ENCODE measurements at places on chromosomes 7 and 10. TPM values are rescaled to one million over a fixed set of nuclear protein-coding genes. Genes with fewer than 3 reads are reported as not detected.
A peak's percentile ranks its signal among the peaks of the same experiment; 100 is the strongest.

The MACC1 gene
- 0.46 TPM for total RNA-seq

The SVIL gene
- total RNA-seq = 417 TPM

The PHF14 gene
- 36.6 TPM for total RNA-seq

The SEMA3A gene
- 10.9 TPM for total RNA-seq

The SPAG6 gene
- not detected for total RNA-seq

The CAV2 gene
- 81.9 TPM for total RNA-seq

The TAS2R60 gene
- total RNA-seq = 0.57 TPM

The FZD1 gene
- 25.4 TPM for total RNA-seq

The SLC18A3 gene
- not detected for total RNA-seq

The PRSS2 gene
- total RNA-seq = 9.0 TPM

The UTF1 gene
- not detected for total RNA-seq

The PDK4 gene
- 66.4 TPM for total RNA-seq

The GIMAP8 gene
- 12.9 TPM for total RNA-seq

DNA sequence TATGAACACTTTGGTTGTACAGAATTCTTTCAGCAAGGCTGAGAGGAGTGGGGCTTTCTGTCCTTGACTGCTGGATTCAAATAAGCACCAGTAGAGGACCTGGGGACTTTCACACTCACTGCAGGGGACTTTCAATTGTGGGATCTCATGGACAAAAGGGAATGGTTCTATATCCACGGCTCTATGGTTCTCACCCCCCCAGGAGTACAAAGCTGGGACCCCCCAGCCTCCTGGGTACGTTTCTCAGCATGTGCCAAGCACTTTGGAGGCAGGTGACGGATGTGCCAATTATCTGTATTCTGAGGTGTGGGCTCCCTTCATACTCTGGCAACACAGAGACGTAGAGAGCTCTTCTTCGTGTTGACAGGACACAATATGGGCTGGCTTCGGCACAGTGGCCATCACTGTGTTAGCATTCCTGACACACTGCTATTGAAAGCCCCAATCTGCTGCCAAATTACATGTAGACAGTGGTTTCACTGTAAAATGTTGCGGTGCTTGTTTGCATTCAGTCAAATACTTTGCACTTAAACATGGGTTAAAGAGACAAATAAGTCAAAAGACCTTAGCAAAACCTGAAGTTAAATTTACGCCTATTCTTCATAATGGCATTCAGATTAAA is 92.7 kb upstream of the SAMD8 start:
- no peak for DNase-seq

- no peak for DNase-seq
Measured at GRCh38 chr10:80407812-80408241, 524 bp upstream of the PRXL2A start.

DNA sequence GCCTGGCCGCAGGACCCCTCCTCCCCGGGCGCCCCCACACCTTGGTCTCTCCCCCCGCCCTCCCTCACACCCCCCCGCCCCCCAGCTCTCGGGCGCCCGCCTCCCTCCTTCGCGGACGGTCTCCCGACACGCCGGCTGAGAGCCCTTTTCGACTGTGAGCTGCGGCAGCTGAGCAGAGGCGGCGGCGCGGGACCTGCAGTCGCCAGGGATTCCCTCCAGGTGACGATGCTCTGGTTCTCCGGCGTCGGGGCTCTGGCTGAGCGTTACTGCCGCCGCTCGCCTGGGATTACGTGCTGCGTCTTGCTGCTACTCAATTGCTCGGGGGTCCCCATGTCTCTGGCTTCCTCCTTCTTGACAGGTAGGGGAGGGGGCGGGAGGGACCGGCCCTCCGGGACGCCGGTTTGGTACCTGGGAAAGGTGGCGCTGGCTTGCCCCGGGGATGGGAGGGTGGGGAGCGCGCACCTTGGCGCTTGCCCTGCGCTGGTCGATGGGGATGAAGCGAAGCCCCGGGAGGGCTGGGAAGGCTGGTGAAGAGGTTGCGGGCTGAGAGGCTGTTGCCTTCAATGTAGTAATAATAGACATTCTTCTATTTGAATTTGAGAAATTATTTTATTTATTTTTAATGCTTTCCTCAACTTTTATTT is at the start of gene BMPER:
BMPER (plus strand) TSS at position 151 of the 644 bp plus-strand sequence; CDS start at position 226, 75 bp downstream.
- no peak for DNase-seq

DNA sequence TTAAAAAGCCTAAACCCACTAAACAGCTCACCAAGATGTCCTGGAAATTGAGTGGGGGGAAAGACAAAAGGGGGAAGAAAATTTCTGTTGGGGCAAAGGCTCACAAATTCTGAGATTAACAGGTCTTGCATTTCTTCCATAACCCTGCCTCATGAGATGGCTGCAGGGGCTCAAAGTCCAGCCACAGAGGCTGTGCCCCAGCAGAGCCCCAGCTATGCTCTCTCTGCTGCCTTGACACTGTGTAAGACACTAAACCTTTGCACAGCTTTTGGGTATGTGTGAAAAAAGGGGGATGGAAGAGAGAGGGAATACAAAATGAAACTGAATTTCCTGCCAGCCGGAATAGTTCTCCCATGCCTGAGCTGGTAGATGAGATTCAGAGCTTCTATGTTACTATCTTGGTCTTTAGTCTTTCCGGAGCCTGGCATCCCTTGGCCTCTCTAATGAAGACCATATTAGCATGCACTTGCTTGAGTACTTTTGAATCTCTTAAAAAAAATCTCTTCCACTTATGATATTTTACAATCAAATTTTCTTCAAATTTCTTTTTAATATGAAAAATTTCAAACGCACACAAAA is 240.0 kb upstream of the IMMP2L start:
- DNase-seq = no peak

GRCh38 chr10:125441151-125441550 is 241.8 kb downstream of the TEX36 start:
- DNase-seq = no peak

DNA sequence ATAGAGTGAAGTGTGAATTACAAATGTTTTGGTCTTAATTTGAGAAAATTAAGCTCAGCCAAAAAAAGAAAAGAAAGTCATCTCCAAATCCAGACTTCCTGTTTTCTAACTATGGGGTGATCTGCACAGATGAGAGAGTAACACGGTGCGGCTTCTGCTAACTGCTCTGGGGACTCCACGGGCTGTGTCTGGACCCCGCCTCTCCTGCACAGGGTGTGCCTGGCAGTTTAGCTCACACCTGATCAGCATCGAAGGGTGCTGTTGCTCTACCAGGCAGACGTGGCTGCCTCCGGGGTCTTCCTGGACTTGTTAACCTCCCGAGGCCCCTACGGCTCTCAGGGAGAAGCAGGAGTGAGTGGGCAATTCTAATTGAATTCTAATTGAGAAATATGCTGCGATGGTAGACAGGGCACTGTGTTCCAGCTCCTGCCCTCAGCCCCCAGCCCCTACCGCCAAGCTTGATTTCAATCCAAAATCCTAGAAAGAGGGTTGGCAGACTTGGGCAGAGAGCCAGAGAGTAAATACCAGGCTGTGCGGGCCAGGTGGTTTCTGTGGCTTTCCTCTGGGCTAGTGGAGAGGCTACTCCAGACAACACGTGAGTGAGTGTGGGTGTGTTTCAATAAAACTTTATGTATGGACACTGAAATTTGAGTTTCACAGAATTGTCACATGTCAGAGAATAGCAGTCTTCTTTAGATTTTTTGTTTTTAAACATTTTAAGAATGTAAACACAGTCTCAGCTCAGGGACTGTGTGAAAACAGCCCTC is 13.4 kb downstream of the SHH start:
- peak; percentile 62 for DNase-seq

GRCh38 chr7:4270268-4270667 is 411.8 kb upstream of the FOXK1 start:
- DNase-seq = no peak

DNA sequence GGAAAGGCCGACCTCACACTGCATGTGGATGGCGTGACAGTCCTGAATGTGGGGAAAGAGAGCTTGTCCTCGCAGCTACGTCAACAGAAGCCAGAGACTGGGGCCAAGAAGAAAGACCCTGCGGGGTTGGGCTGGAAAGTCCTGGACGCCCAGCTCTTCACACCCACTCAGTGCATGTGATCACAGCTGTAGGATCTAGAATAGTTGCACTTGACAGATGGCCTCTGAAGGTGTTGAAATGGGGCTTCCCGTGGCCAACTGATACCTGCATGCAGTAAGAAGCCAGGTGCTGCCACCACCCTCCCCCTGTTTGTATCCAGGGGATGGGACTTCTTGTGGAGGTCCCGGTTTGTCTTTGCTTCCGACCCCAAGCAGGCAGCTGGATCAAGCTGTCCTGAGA is 34.1 kb upstream of the OCM2 start:
- no peak for DNase-seq

All from posterior vena cava (tissue), 2 donors.